Fibroblast of mammary gland (primary cell): ENCODE measurements at places on chromosomes 1 and 21.

- no peak for DNase-seq
These were observed 852 bp downstream of the FAAH start for GRCh38 chr1:46394872-46395465.

- peak; percentile 99 for DNase-seq
These were observed 107.7 kb upstream of the TMPRSS2 start for GRCh38 chr21:41615613-41616012.

- DNase-seq, result peak; percentile 88
These were observed 1.1 kb downstream of the TAGLN2 start for GRCh38 chr1:159924025-159924790.

GRCh38 chr1:111172463-111172862, 28.0 kb downstream of the DENND2D start:
- DNase-seq, result no peak

GRCh38 chr21:36587388-36587787, 107.5 kb upstream of the CLDN14 start:
- peak; percentile 22 for DNase-seq

- no peak for DNase-seq
These were observed 7.0 kb downstream of the C1orf53 start for GRCh38 chr1:197909384-197909783.

- DNase-seq, result peak; percentile 57
These were observed 207.3 kb downstream of the SLC45A1 start for GRCh38 chr1:8525216-8525557.

- DNase-seq, result no peak
These were observed 64.6 kb upstream of the CLDN14 start for GRCh38 chr21:36544545-36544944.

- peak; percentile 65 for DNase-seq
These were observed 135.8 kb upstream of the B3GALT2 start for GRCh38 chr1:193322211-193322610.

GRCh38 chr1:202249846-202250245, 56.2 kb downstream of the LGR6 start:
- DNase-seq, result peak; percentile 32

DNA sequence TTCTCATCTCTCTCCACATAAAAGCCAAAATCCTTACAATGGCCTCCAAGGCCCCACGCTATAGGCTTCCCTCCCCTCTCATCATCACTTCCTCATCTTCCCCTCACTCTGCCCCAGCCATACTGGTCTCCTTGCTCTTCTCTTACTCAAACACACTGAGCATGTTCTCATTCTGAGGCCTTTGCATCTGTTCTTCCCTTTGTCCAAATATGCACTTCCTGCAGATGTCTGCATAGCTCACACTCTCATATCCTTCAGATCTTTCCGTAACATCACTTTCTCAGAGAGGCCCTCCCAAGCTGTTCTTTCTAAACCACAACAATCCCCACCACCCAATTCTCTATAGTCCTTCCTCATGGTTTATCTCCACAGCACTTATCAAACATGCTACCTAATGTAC, 284.1 kb downstream of the HHIPL2 start:
- DNase-seq, result no peak

GRCh38 chr1:104189207-104189606, 439.5 kb downstream of the AMY1C start:
- no peak for DNase-seq

DNA sequence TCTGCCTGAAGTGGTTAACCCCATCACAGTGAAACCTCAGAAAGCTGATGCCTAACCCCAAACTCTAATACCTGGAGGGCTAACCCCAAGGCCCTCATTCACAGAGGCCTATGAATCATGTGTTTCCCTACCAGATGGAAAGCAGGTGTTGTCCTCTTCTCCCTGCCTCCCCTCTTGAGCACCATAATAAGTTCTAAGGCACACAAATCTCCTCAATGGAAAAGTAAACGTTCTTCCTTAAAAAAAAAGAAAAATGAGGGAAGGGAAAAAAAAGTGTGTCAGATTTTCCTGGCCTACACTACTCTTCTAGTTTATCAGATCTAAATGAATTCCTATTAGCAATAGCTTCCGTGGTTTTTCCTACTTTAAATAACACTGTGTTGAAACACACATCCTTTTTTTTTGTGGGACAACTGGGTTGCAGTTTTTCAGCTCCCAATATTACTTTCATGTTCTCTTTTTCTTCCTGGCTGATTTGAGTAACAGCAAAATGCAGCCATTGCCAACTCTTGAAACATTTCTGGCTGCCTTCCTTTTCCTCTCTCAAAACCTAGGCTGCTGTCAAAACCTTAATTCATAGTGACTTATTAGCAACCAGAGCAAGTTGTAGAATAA, 43.2 kb downstream of the SLC44A3 start:
- DNase-seq, result peak; percentile 75

GRCh38 chr1:227938911-227939790, 8.6 kb downstream of the WNT9A start:
- no peak for DNase-seq

DNA sequence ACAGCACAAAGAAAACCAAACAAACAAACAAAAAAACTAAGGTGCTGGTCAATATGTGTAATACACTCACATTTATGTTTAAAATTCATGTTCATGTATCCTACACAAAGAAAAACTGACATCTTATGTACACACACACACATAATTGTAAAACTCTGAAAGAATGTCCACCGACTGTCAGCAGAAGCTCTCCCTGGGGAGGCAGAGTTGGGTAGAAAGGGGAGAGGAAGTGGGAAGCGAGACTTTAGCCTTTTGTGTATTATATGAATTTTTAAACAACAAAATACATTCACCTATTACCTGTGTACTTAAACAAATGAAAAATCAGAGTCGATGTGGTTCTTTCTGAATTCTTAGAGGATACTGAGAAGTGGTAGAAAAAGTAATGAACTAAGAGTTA, 88.3 kb downstream of the ABCA4 start:
- no peak for DNase-seq

DNA sequence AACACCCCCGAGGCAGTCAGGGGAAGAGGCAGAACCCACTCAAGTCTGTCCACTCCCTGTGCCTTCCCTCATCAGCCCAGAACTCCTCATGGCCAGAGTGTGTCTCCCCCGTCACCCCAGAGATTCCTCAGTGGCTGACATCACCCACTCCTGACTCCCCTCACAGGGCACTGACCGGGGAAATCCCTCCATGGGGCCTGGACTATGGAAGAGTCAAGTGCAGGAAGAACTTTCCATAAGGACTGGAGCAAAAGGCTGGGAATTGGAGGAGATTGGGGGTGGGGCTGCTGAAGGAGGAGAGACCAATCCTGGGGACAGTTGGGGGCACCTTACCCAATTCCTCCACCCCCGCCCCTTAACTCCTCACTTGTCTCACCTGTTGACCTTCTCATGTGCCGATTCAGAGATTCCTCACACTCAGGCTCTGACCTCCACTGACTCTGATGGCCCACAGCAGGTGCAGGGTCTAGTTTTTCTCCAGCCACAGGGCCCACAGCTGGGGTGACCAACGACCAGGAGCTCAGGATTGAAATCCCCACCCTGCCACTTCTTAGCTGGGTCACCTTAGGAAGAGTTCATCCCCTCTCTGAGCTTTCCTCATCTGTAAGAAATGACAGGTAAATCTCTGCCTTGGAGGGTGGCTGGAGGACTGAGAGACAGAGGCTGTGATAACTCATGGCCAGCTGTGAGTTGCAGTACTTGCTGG, 481 bp upstream of the EXTL1 start:
- DNase-seq, result no peak

DNA sequence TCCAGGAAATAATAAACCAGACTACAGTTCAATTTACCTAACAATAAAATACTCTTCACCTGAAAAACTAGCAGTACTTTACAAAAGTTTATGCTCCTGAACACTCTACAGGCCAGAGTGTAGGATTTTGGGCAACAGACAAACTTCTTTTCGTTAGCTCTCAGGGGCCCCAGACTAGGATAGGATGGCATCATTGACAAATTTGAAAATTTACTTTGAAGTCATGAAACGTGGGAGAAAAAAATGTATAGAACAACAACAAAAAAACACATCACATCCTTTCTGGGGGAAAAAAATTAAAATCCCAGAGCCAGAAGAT, 1.2 kb downstream of the PTP4A2 start:
- DNase-seq, result no peak

DNA sequence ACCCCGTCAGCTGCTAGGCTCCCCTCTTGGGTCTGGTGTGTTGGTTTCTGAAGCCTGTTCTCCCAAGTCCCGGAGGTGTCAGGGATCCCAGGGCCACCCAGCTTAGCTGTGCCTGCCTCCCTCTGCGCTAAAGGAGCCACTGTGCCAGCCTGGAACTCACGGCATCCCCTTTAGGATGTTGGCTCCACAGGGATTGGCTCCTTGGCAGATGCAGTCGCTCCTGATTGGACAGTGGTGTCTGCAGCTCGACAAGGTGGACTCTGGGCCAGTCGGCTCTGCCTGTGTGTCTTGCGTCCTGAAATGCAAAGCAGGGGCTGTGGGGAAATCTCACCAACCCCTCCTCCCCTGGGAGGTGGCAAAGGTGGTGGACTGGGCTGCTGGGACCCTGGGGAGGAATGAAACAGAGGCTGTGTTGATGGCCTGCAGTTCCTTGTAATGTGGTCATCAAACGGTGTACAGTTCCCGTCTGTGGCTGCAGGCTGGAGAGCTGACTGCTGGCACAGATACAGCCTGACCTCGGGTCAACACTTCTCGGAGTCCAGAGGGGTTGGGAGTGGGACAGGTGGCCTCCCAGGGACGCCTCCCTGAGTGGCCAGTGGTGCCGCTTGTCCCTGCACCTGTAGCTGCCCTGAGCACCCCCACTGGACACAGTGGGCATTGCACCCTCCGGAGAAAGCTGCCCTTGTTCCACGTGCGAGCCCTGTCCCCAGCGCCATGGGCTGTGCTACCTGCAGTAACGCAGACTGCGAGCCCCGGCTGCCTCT, 11.5 kb upstream of the KCNAB2 start:
- peak; percentile 23 for DNase-seq

DNA sequence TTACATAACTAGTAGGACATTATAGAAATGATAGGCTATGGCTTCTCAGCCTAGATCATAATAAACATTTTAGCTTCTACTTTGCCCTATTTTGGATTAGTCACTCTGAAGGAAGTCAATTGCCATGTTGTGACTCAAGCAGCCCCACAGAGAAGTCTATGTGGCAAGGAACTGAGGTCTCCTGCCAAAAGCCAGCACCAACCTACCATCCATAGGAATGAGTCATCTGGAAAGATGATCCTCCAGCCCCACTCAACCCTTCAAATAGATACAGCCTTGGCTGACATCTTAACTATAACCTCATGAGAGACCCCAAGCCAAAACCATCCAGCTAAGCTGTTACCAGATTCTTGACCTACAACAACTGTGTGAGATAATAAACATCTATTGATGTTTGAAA, 76.3 kb upstream of the BEND5 start:
- DNase-seq, result peak; percentile 96

GRCh38 chr1:22117238-22117637, 25.7 kb downstream of the WNT4 start:
- no peak for DNase-seq

DNA sequence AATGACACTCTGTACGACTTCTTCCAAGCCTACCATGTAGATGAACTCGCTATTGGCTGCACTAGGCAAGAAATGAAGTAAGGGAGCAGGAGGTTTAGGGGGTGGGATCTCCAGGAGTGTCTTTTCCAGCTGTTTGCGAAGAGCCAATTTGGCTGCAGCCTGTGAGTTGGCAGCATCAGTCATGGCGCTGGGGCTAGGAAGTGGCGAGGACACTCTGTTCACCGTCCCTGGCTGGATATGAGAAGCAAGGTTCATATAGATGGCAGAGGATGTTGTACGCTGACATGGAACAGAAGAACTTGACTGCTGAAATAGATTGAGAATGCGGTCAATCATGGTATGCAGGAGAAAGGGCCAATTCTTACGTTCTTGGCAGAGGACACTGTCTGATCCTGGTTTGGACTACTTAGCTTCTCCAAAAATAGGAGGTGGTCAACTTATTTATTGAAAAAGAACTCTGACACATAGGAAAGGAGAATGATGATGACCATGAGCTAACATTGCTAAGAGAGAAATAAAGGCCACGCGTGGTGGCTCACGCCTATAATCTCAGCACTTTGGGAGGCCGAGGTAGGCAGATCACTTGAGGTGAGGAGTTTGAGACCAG, 41.2 kb downstream of the SLC27A3 start:
- peak; percentile 87 for DNase-seq

GRCh38 chr1:226871636-226872327, 1.4 kb downstream of the PSEN2 start:
- no peak for DNase-seq

- peak; percentile 92 for DNase-seq
These were observed 99.7 kb downstream of the NMNAT2 start for GRCh38 chr1:183318433-183318832.

DNA sequence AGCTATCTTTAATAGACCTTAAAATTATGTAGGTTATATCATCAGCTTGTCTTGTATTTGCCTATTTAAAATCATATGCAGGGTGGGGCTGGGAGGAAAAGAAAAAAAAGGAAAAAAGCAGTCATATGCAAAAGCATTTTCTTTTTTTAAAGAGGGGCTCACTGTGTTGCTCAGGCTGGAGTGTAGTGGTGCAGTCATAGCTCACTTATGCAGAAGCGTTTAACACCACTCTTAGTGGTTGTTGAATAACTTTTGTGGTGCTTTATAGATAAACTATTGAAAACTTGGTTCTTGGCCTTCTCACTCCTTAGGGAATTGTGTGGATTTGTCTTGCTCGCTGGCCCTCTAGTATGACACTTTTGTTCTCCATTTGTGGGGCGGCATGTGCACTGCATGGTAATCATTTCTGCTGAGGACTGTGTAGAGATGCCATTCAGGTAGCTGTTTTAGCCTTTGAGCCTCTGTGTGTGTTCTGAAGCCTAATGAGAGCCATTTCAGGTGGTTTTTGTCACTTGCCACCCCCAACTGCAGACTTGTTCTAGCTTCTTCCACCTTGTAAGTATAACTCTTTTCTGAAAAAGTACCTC, 77.8 kb downstream of the KIF1B start:
- DNase-seq, result no peak
